ENCODE measurements at places on chromosomes 7 and 10. TPM values are rescaled to one million over a fixed set of nuclear protein-coding genes. Genes with fewer than 3 reads are reported as not detected.

DNA sequence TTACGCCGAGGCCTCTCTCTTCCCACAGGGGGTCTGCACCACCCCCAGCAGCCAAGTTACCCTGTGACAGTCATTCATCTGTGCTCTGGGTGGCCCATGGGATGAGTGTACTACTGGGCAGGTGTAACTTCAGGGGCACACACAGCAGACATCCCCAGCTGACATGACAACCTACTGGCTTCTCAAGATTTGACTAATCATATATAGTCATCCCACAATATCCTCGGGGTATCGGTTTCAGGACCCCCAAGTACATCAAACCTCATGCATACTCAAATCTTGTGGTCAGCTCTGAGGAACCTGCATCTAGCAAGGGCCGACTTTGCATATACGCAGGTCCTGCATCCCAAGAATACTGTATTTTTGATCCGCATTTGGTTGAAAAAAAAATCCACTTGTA, 336.9 kb upstream of the C7orf33 start:
- no peak for DNase-seq

- DNase-seq, result peak; percentile 86
Observed at GRCh38 chr10:4661511-4662255, 164.3 kb upstream of the AKR1E2 start.

DNA sequence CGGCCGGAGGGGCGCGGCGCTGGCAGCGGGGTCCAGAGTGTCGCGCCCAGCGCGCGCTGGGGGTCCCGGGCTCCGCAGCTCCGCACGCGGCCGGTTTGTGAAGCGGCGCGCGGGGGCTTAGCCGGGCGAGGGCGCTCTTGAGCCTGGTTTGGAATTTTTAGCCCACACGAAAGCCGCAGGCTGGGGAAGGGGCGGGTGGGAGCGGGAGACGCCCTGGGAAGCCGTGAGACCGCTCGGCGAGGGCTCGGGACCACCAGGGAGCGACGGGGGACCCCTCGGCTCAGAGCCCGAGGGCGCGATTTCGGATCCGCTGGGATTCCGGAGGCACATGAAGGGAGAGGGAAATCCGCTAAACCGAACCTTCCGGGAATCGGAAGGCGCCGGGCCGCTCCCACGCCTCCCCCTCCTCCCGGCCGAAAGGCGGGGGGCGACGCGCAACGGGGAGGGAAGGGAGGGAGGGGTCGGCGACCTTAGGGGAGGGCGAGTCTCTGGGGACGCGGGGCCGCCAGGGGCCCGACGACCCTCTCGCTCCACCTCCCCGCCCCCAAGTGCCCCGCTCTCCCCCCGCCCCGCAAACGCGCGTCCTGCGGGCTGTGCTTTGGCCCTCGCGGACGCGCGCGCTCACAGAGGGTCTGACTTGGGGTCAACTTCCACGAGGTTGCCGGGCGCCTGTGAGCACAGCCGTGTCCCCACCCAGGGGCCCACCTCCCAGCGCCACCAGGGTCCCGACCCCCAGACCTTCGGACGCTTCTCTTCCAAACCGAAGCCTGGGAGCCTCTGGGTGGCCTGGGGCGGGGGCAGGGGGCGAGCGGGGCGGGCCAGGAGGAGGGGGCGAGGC, 5.1 kb upstream of the ELFN1 start:
- peak; percentile 86 for DNase-seq

DNA sequence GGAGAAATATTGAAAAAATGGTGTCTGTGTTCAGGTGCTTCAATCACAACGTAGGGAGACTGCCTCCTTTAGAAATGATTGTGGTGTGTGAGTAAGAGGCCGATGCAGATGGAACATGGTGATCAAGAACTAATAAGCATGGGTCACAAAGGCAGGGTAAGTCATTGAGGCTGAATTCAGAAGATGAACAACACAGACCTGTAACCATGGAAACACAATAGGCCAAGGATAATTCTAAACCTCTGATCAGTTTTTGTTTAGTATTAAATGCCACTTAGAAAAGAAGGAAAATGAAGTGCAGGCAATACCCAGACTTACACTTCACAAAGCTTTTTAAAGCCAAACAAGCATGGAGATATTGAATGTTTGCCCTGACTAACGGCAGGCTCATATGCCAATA, 32.8 kb upstream of the TAS2R16 start:
- DNase-seq, result no peak

DNA sequence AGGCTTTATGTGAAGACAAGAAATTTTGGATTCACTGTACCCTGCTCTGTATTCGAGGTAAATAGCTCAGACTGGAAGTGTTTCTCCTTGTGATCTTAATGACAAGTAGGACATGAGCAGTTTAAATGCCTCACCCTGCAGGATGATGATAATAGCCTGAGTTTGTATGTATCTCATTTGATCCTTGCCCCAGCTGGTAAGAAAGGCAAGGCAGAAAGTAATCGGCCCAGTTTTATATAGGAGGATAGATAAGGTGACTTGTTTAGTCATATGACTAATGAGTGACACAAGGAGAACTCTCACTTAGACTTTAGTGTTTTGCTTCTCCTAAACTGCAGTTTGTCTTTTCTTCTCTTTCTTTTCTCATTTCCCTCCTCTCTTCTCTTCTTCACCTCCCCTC, 372.6 kb downstream of the PHF14 start:
- no peak for DNase-seq

CACNB2 gene
- total RNA-seq, result 21.6 TPM

PON3 gene
- total RNA-seq, result 0.74 TPM

CFAP69 gene
- 11.4 TPM for total RNA-seq

MCU gene
- 23.7 TPM for total RNA-seq

FLNC gene
- total RNA-seq, result 856 TPM

ACTL6B gene
- total RNA-seq, result not detected

C10orf67 gene
- not detected for total RNA-seq
